ENCODE measurements at places on chromosomes 16 and 17.

DNA sequence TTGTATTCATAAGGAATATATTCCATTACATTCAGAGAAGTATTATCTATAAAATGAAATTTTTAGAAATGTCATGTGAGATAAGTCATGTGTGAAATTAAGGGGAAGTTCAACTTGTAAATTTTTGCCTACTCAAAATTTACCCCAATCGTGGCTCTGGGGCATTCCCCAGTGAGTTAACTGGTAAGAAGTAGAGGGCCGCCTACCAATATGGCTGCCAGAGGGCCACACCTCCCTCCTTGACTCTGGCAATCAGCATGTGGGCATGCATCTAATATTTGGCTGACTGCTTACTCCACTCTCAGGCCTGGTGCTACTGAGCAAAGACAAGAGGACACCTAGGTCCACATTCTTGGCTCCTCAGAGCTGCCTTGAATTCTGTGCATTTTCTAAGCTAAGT is 39.7 kb upstream of the CNTNAP4 start:
- DNase-seq = no peak

- no peak for DNase-seq
Measured at GRCh38 chr17:58484600-58484999, 3.6 kb downstream of the HSF5 start.

DNA sequence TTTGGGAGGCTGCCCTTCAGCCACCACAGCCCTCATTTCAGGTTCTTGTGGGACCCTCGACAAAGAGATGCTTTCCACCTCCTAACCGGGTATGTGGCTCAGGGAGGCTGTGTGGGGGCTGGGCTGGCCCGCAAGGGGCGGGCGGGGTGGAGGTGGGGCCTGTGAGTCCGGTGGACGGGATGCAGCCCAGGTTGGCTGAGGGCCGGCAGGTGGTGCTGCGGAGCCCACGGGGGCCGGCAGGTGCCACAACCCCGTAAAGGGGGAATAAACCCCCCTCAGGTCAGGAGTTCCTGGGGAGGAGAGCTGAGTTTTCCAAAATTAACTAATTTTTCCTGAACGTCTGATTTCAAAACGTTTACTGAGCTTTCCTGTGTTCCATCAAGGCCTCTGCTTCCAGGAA is 4.9 kb upstream of the CIAO3 start:
- DNase-seq = no peak

DNA sequence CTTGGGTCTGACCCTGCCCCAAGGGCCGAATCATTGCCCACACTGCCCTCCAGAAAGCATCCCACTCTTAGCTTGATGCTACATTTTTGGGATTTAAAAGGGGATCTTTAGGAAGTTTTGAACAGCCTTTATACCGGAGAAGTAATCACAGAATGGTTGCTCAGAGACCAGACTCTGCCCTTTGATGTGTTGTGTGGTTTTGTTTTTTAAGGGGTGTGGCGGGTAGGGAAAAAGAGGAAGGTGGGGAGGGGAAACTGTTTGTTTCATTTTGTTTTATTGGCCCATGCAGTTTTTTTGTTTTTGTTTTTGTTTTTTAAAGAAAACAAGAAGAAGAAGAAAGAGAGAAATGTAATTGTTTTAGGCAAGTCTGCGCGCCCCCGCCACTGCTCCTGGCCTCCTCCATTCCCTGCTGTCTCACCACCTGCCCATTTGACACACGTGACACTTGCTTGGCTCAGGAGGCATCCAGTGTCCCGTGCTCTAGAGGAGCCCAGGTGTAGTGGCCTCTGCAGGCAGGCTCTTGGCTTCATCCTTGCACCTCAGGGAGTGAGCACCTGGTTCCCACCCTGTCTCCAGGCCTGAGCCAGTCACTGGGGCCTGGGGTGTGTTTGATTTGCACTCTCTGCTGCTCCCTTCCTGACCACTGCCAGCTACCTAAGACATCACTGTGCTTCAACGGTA is 35.7 kb downstream of the GNAO1 start:
- peak; percentile 35 for DNase-seq

DNA sequence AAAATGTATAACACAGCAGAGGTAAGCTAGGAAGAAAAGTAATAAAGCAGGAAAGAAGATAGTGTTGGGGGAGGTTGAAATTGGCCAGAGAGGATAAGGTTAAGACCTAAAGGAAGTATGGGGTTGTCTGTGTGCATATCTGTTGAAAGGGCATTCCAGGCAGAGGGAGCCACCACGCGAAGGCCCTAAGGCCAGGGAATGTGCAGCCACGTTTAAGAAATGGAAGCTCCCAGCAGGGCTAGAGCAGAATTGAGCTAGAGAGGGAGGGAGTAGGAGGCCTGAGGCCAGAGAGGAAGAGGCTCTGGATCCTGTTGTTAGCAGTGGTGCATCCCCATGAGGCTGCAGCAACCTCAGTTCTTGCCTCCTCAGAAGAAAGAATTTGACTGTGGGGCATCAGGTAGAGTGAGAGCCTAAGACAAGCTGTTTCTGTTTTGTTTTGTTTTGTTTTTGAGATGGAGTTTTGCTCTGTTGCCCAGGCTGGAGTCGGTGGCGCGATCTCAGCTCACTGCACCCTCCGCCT is 59.0 kb upstream of the CACNG5 start:
- no peak for DNase-seq

DNA sequence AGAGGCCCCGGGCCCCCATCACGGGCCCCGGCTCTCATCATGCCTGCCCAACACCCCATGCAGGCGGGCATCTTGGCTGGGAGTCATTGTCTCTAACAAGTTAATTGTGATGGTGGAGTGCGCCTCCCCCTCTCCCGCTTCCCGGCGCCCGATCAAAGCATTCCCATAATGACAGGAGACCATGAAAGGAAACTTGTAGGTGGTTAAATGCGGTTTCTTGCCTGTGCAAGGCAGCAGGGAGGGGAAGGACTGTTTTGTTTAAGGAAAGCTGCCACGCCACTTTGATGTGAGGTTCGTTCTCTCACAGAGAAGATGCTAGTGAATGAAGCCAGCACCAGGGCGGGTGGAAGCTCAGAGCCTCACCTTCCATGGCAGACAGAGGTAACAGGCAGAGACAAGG is 45.4 kb downstream of the C16orf78 start:
- no peak for DNase-seq

- no peak for DNase-seq
Measured at GRCh38 chr16:27427538-27427937, 25.6 kb downstream of the IL21R start.

DNA sequence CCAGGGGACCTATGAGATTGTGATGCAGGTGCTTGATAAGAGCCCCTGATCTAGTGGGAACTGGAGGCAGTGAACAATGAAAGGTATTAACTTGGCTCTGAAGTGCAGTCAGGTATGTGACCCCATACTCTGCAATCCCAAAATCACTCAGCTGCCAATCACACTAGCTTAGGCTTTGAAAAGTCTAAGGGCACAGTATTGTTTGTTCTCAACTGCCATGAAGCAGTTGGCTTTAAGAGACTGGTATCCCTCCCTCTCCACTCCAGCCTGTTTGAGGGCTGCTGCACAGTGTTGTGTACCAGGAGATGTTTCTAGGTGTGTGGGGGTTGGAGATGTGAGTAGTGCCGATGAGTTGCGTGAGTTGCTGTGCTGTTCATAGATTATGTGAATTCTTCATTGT is 2.4 kb downstream of the YPEL2 start:
- no peak for DNase-seq

All from NCI-H2107 (cell line).